Astrocyte (in vitro differentiated cells and primary cell): ENCODE measurements at places on chromosomes 2 and 18.

- H3K27me3 ChIP-seq: no peaks in the 10 kb centered on the region
- no peak overlapping the region for H3K4me3 ChIP-seq
- no peaks in the 10 kb centered on the region for H3K36me3 ChIP-seq
- no peak overlapping the region for H3K27ac ChIP-seq
- DNase-seq: no peak
Measured at GRCh38 chr18:22423878-22424564, 6.3 kb upstream of the CTAGE1 start.

- H3K36me3 ChIP-seq: no peaks in the 10 kb centered on the region
- H3K4me1 ChIP-seq: peaks cover 29% of the 10 kb centered on the region
- peak; percentile 90 for DNase-seq
- H3K4me3 ChIP-seq: no peak overlapping the region
- H3K27ac ChIP-seq: no peak overlapping the region
Measured at GRCh38 chr2:230671117-230671516, 41.5 kb upstream of the CAB39 start.

DNA sequence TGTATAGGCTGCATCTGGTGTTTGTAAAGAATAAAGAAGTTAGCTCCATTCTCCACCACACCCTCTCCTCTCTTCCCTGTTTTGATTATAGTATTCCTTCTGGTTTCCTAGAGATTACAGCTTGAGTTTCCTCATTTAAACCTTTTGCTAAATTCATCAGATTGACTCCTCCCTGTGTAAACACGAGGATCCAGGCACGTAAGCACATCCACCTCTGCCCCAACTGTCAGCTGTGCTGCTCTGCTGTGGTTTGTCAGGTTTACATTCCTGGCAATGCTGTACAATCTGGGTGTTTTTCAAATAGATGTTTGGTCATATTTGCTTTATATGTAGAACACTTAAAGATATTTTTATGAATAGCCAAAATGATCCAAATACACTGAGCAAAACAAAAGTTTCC lies 302.8 kb downstream of the PTGR3 start:
- H3K27ac ChIP-seq: no peak overlapping the region
- DNase-seq: peak; percentile 3
- no peak overlapping the region for H3K4me3 ChIP-seq
- H3K4me1 ChIP-seq: no peaks in the 10 kb centered on the region
- no peaks in the 10 kb centered on the region for H3K27me3 ChIP-seq

DNA sequence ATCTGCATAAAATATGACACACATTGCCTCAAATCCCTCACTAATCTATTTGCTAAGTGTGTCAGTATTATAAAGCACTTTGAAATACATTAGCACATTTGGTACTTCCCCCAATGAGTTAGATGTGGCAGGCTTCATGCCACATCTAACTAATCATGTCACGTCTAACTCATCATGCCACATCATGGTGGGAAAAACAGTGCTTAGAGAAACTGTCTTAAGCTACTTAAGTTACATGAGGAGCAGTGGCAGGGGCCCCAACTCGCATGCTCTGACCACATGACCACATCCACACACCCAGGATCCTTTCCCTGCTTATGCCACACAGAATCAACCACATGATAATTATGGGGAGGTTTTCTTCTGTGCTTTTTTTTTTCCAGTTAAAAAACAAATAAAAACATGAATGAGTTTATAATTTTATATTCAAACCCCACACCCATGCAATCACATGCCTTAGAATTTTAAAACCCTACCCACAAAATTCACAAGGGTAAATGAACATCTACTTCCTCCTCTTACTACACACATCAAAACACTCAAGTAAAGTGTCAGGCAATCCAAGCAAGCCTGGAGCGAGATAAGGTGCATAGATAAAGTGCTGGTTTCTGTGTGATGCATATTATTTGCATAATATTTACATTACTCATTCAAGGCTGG lies 1.6 kb downstream of the ABCA12 start:
- no peaks in the 10 kb centered on the region for H3K36me3 ChIP-seq
- H3K27ac ChIP-seq: no peak overlapping the region
- peaks cover 11% of the 10 kb centered on the region for H3K4me1 ChIP-seq
- H3K4me3 ChIP-seq: no peak overlapping the region

DNA sequence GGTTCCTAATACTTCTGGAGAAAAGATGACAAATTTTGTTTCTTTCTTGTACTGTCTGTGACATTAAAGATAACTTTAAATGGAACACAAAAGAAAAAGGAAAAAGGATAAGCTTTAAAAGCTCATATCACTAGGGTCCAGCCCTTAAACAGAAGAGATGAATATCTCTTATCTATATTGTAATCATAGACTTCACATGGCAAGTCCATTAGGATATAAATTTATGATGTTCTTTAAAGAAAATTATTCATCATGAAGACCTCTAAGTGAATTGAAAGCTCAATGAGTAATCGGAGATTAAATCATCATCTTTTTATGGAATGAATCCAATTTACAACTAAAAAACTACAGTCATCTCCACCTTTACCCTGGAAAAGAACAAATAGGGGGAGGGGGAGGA lies 111.6 kb upstream of the SATB2 start:
- no peaks in the 10 kb centered on the region for H3K27me3 ChIP-seq
- H3K36me3 ChIP-seq: no peaks in the 10 kb centered on the region
- DNase-seq: no peak
- H3K4me1 ChIP-seq: no peaks in the 10 kb centered on the region

- H3K4me3 ChIP-seq: no peak overlapping the region
- H3K27ac ChIP-seq: no peak overlapping the region
- no peaks in the 10 kb centered on the region for H3K36me3 ChIP-seq
- H3K27me3 ChIP-seq: no peaks in the 10 kb centered on the region
- H3K4me1 ChIP-seq: peaks cover 5% of the 10 kb centered on the region
Measured at GRCh38 chr2:119688616-119689015, 9.6 kb downstream of the TMEM177 start.

- H3K27me3 ChIP-seq: peaks cover 5% of the 10 kb centered on the region
- H3K4me1 ChIP-seq: no peaks in the 10 kb centered on the region
- peak; percentile 25 for DNase-seq
- no peaks in the 10 kb centered on the region for H3K36me3 ChIP-seq
- H3K27ac ChIP-seq: no peak overlapping the region
Measured at GRCh38 chr2:118539290-118539689, 308.2 kb downstream of the EN1 start.

DNA sequence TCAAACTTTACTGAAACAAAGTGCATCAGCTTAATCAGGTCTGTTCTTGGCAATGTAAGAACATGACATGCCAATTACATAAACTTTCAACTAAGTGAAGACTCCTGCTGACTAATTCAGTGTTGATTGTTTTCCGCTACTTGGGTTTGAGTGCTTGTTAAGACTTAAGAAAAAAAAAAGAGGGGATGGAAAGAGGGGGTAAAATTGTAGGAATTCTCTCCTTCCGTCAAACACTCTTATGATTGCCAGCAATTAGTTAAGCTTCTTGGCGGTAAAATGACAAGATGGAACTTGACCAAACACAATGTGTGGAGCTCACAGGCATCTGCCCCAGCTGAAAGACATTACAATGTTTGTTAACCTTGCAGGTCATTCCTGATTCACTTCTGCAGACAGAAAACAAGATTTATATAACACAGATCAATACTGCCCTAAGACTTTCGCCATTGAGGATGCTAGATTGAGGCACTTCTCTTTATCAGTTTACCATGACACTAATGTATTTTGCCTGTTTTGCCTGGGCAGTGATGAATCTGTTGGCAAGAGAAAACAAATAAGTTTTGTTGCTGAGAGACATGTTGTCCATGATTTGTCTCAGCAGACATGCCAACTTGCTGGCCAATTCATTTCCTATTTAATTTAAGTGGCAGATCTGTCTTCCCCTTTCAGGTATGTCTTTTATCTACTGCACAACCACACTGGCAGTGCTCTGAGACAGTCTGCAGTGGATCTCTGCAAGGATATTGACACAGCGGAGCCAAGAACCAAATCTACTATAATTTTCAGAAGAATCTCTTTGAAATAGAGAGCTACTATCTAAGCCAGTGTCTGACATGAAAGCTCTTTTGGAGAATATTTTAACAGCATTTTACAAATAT lies 410.0 kb upstream of the KCNH7 start:
- peak; percentile 39 for DNase-seq
- H3K4me1 ChIP-seq: no peaks in the 10 kb centered on the region
- no peak overlapping the region for H3K27ac ChIP-seq
- no peaks in the 10 kb centered on the region for H3K36me3 ChIP-seq
- no peak overlapping the region for H3K4me3 ChIP-seq

GRCh38 chr2:220159738-220160137 lies 532.3 kb downstream of the SLC4A3 start:
- H3K27ac ChIP-seq: no peak overlapping the region
- no peak for DNase-seq
- H3K4me1 ChIP-seq: no peaks in the 10 kb centered on the region
- peaks cover 2% of the 10 kb centered on the region for H3K27me3 ChIP-seq
- no peak overlapping the region for H3K4me3 ChIP-seq
